ENCODE measurements at places on chromosomes 1 and 21.

- DNase-seq: no peak
Observed at GRCh38 chr1:208204779-208205178, 39.4 kb downstream of the PLXNA2 start.

DNA sequence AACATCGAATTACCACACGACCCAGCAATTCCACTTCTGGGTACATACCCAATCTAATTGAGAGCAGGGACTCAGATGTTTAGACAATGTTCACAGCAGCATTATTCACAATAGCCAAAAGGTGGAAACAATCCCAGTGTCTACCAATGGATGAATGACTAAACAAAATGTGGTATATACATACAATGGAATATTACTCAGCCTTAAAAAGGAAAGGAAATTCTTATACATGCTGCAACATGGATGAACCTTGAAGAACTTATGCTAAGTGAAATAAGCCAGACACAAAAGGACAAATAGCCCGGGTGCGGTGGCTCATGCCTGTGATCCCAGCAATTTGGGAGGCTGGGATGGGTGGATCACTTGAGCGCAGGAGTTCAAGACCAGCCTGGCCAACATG lies 6.9 kb downstream of the KDF1 start:
- no peak for DNase-seq

DNA sequence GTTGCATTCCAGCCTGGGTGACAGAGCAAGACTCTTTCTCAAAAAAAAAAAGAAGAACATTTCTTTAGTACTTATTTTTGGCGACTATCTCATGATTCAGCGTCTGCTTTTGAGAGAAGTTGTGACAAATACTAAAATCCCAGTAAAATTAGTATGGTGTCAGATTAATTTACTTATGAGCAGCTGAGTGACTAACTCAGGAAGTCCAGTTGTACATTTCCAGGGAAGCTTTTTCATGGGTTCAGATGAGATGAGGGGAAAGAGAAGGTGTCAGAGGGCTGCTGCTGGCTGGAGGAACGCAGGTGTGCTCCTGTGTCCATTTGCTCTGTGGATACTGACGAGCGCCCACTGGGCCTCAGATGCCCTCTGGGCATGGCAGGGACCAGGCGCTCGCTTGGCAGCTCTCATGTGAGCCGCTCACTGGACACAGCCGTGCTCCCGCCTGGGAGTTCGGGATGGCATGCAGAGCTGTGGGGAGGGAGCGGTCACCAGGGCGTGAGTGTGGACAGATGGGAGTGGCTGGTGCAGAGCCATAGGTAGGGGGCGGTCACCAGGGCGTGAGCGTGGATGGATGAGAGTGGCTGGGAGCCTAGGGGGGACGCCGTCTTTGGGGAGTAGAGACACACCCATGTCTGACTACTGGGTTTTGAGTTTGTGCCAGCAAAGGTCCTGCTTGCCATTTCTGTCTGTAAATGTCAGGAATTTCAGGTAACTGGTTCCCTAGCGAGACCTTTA lies 55.0 kb downstream of the ADARB1 start:
- DNase-seq: peak; percentile 64

DNA sequence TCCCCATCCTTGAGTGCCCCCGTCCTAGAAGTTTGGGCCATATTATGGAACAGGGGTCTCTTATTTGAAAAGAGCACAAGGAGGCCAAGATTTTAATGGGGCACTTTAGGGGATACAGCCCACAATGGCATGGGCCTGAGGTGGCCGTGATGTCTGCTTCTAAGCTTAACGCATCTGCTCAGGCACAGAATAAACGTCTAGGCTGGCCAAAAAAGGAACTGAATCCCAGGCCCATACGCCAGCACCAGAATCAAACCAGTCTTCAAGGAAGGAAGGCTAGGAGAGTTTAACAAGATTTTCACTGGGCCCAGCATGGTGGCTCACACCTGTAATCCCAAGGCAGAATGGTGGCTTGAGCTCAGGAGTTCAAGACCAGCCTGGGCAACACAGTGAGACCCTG lies 9.2 kb upstream of the SARS1 start:
- DNase-seq: no peak

DNA sequence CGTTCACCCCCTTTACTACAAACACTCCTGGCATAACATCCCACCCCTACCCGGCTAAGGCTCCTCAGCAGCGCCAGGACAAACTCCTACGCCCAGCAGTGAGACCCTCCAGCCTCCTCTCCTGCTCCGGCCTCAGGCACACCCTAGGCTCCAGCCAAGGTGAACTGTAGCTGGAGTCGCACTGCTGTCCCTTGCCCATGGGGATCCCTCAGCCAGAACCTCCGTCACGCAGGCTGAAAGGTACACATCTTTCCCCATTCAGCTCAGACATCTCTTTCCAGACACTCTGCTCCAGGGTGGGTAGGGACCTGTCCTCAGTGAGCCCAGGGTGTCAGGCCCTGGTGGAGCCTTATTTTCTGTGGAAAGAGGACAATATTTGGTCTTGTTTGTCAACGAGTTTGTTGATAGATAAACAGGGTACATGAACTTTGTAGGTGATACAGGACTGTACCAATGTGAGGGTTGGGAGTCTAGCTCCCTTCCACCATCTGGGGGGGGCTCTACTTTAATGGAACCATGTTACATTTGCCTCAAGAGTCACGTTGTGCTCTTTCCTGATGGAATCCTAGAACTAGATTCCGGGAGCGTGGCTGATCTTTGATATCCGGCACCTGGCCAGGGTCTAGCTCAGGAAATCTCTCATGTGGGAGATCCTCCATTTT lies 56.5 kb upstream of the SSBP3 start:
- no peak for DNase-seq

DNA sequence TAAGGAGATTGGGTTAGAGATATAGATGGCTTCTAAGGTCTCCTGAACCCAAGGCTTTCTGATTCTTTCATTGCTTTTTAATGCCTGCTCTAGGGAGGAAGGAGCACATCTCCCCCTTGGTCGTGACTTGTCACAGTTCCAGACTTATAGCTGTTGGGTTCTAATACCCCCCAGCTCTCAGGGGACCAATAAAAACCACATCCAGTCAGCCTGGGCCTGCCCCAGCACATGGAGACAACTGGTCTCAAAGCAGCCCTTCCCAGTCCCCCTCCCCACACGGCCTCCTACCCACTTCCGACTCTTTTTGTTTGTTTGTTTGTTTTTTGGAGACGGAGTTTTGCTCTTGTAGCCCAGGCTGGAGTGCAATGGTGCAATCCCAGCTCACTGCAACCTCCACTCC lies 23.3 kb downstream of the QSOX1 start:
- DNase-seq: no peak

DNA sequence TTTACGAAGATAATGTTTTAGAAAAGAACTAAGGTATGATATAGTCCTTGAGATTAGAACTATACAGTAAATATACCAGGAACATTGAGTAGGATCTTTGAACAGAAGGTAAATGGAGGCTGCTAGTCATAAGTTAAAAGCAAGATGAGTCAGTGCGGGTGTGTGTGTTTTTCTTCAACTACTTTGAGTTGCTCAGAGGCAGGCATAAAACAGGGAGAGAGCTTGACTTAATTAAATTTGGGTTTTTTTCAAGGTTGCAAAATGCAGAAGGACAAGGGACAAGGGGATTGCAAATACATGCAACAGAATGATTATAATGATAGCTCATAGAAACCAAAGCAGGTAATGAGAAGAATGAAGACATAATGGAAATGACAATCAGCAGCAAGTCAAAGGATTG lies 815.1 kb downstream of the NCAM2 start:
- no peak for DNase-seq

GRCh38 chr1:27623327-27624212 lies 11.4 kb downstream of the FGR start:
- DNase-seq: no peak
